ENCODE measurements at places on chromosomes 2 and 18. TPM values are rescaled to one million over a fixed set of nuclear protein-coding genes. Genes with fewer than 3 reads are reported as not detected.
A peak's percentile ranks its signal among the peaks of the same experiment; 100 is the strongest.

The SLC19A3 gene
- not detected for total RNA-seq

The IL1R1 gene
- 24.2 TPM for total RNA-seq

The ALK gene
- total RNA-seq: not detected

The IGFBP2 gene
- 263 TPM for total RNA-seq

The IL1RL2 gene
- total RNA-seq: 0.09 TPM

The TWIST2 gene
- total RNA-seq: not detected

The SERPINE2 gene
- 2.3 TPM for total RNA-seq

The GORASP2 gene
- 30.3 TPM for total RNA-seq

The CYTIP gene
- not detected for total RNA-seq

The SKOR2 gene
- not detected for total RNA-seq

The ANKRD53 gene
- total RNA-seq: 0.51 TPM

The CD226 gene
- total RNA-seq: 1.0 TPM

The ADAM23 gene
- total RNA-seq: 0.85 TPM

The DPP4 gene
- 175 TPM for total RNA-seq

The GNLY gene
- total RNA-seq: not detected

The DES gene
- not detected for total RNA-seq

The SCYGR4 gene
- not detected for total RNA-seq

The NPPC gene
- total RNA-seq: 0.17 TPM

The CYBRD1 gene
- 30.5 TPM for total RNA-seq

The CHRND gene
- not detected for total RNA-seq

The PDE1A gene
- total RNA-seq: 3.0 TPM

GRCh38 chr2:70553334-70553583, 367 bp downstream of the TGFA start:
- no peak for DNase-seq

GRCh38 chr2:120346667-120347358, 877 bp downstream of the INHBB start:
- DNase-seq: peak; percentile 26

DNA sequence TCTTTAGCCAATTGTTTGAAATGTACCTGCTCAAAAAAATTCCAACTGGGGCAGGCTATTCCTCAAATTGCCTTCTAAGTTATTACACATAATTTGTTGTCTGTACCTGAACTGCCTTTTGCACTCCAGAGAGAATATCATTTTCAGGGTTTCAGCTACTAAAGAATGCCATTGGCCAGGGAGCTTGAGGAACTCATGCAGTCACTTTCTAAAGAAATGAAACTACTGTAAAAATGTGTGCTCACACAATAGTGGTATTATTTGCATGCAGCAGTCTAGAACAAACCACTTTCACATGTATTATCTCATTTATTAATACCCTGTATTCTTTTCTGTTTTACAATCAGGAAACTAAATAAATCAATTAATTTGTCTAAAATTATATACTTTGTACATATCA, 152.2 kb downstream of the PID1 start:
- no peak for DNase-seq

DNA sequence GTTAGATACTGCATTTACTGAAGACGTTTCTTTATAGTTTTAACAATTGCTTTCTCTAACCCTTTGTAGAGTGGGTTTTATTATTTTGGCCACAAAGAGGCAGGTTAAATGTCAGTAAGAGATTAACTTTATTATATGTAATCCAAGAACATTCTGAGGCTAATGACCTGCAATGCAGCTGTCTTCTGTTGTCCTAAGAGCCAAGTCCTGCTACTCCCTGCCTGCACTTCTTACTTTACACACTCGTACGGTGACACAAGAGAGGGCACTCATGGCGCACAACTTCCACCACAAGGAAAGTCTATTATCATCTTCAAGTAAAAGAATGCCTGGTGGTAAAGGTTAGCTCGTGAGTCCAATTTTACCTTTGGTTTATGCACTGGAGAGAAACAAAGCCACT, 471.0 kb upstream of the HNMT start:
- DNase-seq: no peak

DNA sequence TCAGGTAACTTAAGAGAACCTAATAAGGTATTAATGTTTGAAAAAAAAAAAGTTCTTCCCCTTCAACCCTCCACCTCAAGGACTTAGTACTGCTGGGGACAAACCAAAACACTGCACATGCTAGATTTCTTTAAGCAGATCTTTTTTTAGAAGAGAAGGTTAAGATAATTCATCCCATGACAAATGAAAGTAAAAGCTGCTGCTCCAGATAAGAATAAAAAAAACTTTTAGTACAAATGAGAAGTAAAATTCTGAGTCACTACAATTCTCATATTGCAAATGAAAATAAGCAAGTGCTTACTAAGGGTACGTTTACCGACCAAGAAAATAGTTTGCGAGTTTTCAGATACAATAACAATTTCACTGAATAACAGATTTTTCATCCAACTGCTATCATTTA, 8.9 kb downstream of the STAM2 start:
- DNase-seq: no peak

DNA sequence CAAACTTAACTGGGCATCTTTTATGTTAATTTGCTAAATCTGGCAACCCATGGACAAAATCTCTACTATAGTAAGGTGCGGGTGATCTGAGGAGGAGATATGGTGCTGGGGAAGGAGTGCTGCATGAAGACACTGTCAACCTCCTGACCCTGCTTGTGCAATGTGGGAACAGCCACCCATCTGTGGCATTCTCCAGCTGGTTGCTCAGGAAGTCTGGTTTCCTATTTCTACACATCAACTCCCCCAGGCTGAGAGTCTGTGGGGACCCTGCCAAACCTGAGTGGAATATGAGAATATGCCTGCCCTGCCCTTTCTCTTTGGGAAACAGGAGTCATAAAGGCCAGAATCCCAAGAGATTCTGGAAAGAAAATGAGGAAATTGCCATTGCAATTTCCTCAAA, 60.1 kb upstream of the PAX3 start:
- peak; percentile 82 for DNase-seq

- DNase-seq: no peak
Observed at GRCh38 chr2:61421611-61422010, 49.3 kb downstream of the USP34 start.

DNA sequence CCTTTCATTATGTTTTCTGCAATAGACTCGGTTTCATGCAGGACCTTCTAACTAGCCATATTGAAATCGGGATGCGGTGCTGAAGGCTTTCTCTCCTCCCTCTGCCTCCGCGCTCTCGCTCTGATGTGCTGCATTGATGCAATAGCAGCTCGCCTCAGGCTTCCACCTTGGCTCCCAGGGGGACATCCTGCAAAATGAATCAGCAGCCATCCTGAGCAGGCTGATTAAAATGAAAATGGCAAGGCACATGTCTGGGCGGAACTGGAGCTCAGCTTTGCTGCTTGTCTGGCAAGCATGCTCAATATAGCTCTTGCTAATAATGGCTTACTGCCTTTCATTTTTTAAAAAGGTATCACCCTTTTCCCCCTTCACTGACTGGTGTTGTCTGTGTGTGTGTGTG, 806 bp upstream of the MYT1L start:
- DNase-seq: no peak

- DNase-seq: no peak
Observed at GRCh38 chr2:172011812-172012575, 12.2 kb downstream of the METAP1D start.

DNA sequence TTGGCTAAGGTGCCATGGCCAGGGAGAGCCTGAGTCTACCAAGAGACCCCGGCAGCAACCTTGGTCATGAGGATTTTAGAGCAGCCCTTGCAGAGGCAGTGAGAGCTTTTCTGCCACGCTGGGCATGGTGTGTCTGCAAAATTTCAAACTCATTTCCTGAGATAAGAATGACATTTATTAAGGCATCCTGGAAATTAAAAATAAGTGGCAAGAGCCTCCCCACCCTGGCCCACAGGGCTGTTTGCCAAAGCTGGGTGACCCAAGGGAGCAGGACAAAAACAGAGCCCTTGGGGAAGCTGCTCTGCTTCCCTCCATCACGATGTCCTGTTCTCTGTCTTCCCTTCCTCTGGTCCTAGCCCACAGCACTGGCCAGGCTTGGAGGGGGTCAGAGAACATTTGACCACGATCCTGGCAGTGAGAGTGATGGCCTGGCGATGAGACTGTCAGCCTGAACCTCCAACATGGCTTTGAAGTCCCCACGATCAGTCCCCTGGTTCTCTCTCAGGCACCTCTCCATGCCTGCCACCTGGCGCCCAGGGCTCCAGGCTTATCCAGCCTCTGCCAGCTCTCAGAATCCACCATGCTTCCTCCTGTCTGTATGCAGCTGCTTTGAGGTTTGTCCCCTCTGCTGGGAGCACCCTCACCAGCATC, 68.9 kb upstream of the RMDN2 start:
- DNase-seq: no peak

DNA sequence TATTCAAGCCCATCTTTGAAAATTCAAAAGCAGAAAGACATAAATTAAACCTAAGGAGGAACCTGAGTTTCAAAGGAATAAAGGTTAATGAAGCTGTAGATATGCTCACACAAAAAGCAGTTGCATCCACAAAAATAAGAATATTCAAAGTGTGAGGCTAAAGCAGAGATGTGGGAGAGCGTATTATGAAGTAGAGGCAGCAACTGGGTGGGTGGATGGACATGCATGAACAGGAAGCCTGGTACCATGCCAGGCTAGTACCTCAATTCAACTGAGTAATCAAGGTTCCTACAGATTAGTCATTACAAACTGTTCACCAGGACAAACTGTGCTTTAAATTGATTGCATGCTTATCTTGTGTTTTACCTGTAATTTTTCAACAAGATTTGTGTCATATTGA, 330.0 kb upstream of the PKDCC start:
- no peak for DNase-seq

DNA sequence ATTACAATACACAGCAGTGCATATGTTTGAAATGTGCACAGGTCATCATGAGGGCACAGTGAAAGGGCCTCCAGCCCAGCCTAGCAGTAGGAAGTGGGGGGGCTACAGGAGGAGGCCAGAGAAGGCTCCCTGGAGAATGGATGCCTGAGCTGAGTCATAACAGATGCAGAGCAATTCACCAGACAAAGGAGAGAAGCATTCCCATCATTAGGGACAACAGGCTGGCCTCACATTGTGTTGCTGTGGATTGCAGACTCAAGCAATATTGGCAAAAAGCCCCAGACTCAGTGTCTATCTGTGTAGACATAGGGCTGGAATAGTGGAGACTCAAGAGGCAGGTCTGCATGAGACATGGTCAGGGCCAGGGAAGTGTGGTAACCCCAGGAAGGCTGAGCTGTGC, 329.9 kb downstream of the DLGAP1 start:
- peak; percentile 58 for DNase-seq

GRCh38 chr2:99543247-99543646, 53.4 kb upstream of the REV1 start:
- DNase-seq: no peak

- no peak for DNase-seq
Observed at GRCh38 chr2:237594514-237594871, 4.0 kb upstream of the RAB17 start.

- peak; percentile 23 for DNase-seq
Observed at GRCh38 chr2:1561811-1562421, 148.7 kb downstream of the TPO start.

GRCh38 chr2:68946117-68946516, 6.6 kb downstream of the GKN2 start:
- no peak for DNase-seq

GRCh38 chr18:57951117-57951796, 92.8 kb upstream of the NEDD4L start:
- no peak for DNase-seq

DNA sequence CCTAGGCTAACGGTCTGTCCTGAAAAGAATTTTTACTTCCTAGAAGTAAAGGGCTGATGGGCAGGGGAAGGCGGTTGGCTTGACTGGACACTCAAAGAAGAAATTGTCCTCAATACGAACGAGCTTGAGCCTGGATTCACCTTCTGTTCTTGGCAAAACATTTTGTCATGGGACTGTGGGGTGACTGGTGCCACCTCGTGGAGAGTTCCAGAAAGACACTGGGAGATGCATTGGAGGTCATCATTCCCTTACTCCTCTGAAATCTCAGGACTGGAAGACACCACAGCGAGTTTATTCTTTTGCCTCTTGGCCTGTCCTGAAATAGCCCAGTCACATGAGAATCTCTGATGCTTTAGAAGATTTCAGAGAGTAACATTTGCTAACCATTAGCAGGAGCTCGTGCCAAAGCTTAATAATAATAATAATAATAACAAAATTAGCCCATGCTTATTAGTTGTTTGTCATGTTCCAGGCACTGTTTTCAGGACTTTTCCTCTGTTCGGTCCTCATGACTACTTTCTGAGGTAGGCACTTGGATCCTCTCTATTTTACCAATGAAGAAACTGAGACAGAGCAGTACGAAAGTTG, 44.5 kb downstream of the TMEM182 start:
- DNase-seq: peak; percentile 83

- DNase-seq: no peak
Observed at GRCh38 chr2:150859877-150860276, 372.4 kb upstream of the RND3 start.

- DNase-seq: no peak
Observed at GRCh38 chr2:207123335-207123744, 42.4 kb downstream of the KLF7 start.

GRCh38 chr2:105338020-105338385, 663 bp downstream of the C2orf49 start:
- peak; percentile 30 for DNase-seq

DNA sequence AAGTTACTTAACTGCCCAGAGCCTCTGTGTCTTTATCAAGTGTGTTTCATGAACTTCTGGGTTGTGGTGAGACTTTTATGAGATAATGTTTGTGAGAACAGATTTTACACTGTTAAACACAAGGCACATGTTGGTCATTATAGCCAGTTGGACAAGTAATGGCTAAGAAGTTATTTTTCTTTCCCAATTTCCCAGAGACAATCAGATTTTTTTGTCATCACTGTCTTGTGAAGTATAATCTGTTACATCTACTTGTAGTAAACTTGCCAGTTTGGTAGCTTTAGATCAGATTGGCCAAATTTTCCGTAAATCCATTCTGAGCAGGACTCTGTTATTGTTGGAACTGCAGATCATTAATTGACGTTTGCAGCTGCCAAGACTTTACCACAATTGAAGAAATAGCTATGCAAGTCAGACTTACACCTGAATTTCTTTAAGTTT, 838.8 kb downstream of the SLC4A3 start:
- no peak for DNase-seq

DNA sequence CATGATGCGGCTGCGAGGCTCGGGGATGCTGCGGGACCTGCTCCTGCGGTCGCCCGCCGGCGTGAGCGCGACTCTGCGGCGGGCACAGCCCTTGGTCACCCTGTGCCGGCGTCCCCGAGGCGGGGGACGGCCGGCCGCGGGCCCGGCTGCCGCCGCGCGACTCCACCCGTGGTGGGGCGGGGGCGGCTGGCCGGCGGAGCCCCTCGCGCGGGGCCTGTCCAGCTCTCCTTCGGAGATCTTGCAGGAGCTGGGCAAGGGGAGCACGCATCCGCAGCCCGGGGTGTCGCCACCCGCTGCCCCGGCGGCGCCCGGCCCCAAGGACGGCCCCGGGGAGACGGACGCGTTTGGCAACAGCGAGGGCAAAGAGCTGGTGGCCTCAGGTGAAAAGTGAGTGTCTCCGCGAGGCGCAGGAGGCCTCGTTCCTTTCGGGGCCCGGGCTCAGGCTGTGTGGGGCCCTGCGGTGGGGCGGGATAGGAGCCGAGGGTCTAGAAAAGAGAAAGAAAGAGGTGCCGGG, 520 bp downstream of the GLS start:
- DNase-seq: no peak
